ENCODE measurements at places on chromosomes 1 and 21. TPM values are rescaled to one million over a fixed set of nuclear protein-coding genes. Genes with fewer than 3 reads are reported as not detected.

- DNase-seq, result no peak
These were observed 44.2 kb downstream of the KLHL20 start for GRCh38 chr1:173758980-173759379.

The NPPB gene
- not detected for total RNA-seq

The CSMD2 gene
- not detected for total RNA-seq

- DNase-seq, result no peak
These were observed 33.0 kb downstream of the PDE4B start for GRCh38 chr1:65825741-65826140.

DNA sequence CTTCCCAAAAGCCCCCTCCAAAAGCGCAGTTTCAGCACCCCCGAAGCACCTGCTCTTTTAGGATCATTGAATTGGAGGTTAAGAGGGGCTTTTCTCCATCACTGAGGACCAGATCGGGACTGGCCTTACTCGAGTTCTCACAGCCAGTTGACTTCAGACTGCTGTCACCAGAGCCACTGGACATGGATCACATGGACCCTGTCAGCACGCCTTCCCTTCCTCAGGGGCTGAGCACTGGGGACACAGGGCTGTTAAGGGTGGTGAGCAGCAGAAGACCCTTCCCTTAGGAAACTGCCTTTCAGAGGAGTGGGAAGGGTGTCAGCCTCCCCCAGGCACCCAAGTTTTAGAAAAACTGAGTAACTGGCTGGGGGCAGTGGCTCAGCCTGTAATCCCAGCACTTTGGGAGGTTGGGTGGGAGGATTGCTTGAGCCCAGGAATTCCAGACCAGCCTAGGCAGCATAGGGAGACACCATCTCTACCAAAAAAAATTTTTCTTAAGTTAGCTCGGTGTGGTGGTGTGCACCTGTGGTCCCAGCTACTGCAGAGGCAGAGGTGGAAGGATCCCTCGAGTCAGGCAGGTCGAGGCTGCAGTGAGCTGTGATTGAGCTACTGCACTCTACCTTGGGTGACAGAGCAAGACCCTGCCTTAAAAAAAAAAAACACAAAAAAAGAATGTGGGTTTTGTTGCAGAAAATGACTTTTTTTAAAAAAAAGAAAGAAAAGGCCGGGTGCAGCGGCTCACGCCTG, 584 bp upstream of the FGR start:
- DNase-seq, result no peak

- no peak for DNase-seq
These were observed 29.5 kb downstream of the RNF11 start for GRCh38 chr1:51265618-51266017.

The GCSAML gene
- total RNA-seq, result not detected
